ENCODE measurements at places on chromosomes 12 and 14. TPM values are rescaled to one million over a fixed set of nuclear protein-coding genes. Genes with fewer than 3 reads are reported as not detected.

RGS6 gene
- total RNA-seq, result 0.66 TPM

POTEM gene
- not detected for total RNA-seq

SYT1 gene
- 11.8 TPM for total RNA-seq

CRADD gene
- 22.7 TPM for total RNA-seq

Measured in mucosa of descending colon (tissue), 3 donors.